Activated CD4-positive, alpha-beta T cell treated with anti-CD3 and anti-CD28 coated beads for 1 hour (primary cell): ENCODE measurements at places on chromosomes 6 and 20.

- no peak for DNase-seq
Observed at GRCh38 chr6:120214088-120214499, 864.5 kb upstream of the MAN1A1 start.

DNA sequence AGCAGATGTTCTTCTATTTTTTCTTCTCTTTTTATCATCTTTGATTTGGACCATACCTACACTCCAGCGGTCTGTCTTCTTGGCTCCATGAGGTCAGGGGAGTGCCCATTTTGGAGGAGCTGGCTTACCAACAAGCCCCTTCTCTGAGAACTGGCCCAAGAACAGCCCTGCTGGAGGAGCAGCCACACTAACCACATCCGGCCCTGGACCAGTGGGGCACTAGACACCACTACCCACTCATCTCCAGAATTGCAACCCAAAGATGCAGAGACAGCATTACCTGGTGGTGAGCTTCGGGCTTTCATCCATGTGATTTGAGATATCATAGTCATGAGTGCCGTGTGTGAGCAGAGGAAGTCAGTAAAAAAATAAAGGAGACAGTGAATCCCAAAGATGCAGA is 599.4 kb upstream of the CDH4 start:
- no peak for DNase-seq

DNA sequence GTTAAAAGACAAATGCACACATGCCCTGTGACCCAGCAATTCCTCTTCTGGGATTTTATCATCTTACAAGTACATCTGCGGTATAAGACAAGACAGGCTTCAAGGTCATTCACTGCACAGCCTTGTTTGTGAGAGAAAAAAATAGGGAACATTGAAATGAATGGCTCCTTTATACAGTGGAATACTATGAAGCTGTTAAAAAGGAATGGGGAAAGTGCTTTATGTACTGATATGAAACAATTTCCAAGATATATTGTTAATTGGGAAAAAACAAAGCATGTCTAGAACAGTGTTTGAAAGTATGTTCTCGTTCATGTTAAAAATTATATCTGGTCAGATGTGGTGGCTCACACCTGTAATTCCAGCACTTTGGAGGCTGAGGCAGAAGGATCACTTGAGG is 25.4 kb downstream of the PDRG1 start:
- no peak for DNase-seq

GRCh38 chr6:109867009-109867969 is 110.8 kb upstream of the GPR6 start:
- DNase-seq: no peak

- DNase-seq: no peak
Observed at GRCh38 chr6:159978291-159979135, 9.6 kb downstream of the IGF2R start.

GRCh38 chr6:12233693-12234571 is 56.2 kb upstream of the EDN1 start:
- DNase-seq: no peak

GRCh38 chr20:33130568-33131061 is 37.3 kb upstream of the BPIFA2 start:
- no peak for DNase-seq

GRCh38 chr6:160400446-160400845 is 52.3 kb downstream of the SLC22A3 start:
- DNase-seq: no peak

DNA sequence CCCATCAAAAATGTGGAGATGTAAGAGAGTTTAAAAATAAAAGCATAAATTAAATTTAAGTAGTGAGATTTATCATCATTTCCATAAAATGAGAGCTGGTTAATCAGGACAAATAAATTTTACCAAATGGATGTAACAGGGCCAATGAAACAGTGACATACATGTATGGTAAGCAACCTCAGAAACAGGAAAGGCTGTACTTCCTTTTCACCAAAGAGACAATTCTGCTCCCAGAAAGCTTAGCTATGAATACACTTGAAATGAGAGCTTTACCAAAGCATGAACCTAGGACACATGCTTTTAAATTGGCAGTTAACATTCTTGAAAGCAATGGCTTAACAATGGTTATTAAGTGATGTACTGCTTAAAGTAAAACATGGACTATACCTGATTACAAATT is 12.1 kb upstream of the UBE2J1 start:
- DNase-seq: no peak

- DNase-seq: no peak
Observed at GRCh38 chr20:46946796-46947195, 52.2 kb downstream of the EYA2 start.

DNA sequence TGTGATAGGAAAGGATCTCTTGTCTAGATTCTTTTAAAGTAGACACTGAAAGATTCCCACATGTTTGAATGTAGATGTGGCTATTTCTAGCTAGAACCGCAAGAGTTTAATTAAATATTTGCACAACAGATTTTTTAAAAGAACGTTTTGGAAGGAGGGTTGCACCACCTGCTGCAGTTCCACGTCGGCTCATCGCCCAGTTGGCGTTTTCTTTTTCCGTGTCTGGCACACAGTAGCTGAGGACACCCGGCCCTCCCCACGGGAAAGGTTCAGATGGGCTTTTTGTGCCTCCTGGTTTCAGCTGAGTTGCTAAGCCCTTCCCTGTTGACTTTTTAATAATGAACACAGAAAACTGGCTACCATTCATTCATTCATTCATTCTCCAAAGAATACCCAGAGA is 41.8 kb upstream of the DOK5 start:
- no peak for DNase-seq

- DNase-seq: no peak
Observed at GRCh38 chr20:59318201-59318790, 17.9 kb downstream of the EDN3 start.

DNA sequence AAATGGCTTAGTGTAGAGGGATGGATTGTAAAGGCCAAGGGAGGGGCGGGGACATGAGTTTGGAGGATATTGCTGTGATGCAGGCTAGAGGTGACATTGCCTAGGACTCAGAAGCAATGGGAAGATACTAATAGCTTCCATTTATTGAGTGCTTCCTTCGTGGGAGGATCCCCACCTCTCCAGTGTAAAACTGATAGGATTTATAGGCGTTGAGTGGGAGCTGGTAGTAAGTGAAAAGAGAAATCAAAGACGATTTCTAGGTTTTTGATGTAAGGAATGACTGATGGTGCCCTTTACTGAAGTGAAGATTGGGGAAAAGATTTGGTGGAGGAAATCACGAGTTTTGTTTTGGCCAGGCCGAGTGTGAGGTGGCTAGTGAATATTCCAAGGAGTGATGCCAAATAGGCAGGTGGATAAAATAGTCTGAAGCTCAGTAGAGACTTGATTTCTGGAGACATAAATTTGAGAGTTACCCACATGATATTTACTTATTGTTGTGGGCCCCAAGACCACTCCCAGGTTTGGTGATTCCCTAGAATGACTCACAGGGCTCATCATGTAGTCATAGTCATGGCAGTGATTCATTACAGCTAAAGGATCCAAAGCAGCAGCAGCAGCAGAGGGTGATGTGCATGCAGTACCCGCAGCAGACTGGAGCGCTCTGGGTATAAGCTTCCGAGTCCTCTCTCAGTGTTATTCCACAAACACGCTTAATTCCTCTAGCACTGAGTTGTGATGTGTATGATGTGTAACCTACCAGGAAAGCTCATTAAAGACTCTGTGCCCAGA is 10.2 kb downstream of the RPRD1B start:
- DNase-seq: no peak

DNA sequence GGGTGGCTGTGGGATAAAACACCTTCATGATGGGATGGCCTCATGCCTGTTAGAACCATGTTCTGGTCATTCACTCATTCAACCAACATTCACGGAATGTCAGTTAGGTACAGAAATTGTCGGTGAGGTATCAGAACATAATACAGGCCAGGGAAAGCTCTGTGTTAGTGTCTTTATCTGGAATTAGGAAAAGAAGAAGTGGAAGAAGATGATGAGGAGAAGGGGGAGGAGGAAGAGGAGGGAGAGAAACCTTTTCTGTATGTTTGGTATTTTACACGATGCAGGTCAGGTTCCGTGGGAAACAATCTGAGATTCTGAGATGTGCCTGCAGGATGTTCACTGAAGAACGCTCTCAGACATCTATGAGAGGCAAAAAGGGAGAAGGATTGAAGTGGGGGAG is 5.6 kb downstream of the ADTRP start:
- DNase-seq: no peak

DNA sequence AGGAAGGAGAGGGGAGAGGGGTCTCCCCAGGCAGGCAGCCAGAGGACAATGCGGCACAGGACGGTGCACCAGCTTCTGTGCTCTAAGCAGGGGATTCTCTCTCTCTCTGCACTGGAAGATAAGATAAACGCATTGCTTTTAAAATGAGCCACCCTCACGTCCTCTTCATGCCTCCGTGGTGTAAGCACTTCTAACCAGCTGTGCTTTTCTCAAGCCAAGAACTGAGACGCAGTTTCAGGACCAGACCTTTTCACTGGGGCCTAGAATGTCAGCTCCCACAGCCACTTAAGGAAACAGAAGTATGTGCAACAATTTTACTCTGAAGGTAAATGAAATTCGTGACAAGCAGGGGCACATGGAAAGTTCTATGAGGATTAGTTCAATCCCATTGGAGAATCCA is 82.4 kb downstream of the PSMB1 start:
- no peak for DNase-seq

- DNase-seq: no peak
Observed at GRCh38 chr20:20836836-20837235, 124.4 kb upstream of the RALGAPA2 start.

DNA sequence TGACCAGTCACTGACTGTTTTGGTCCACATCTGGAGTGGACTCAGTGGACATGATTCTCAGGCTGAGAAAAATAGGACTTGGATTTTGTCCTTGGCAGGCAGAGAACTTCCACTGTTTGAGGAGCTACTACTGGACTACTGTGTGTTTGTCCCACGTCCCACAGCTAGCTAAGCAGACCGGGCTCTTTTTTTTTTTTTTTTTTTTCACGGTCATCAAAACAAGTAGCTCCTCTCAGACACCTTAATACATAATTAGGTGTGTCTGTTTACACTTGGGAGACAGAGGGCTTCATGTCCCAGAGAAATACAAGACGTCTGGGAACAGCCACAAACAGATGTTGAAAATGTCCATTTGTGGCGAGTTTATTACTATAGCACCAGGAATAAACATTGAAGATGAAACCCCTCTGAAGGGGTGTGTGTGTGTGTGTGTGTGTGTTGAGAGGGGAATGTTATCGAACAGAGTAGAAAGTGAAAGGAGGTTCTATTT is 155.0 kb upstream of the SUPT3H start:
- no peak for DNase-seq

DNA sequence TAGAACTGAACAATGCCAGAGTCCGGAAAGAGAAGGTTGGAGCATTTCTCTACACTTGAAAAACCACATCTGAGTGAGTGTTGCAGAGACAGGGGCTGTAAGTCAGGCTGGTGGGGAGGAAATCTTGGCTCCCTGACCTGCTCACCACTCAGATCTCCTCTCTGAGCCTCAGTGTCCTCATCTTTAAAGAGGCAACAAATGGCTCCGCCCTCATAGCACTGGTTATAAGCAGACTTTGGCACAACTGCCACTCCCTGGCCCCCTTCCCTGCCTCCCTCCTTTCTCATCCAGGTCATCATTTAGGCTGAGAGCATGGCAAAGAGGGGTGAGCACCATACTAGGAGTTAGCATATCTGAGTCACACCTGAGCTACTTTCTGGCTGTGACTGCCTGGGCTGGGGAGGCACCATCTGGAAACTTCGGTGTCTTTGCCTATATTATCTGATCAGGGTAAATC is 10.6 kb downstream of the SIRPG start:
- no peak for DNase-seq

GRCh38 chr20:60490217-60491050 is 532.2 kb downstream of the CDH26 start:
- no peak for DNase-seq

DNA sequence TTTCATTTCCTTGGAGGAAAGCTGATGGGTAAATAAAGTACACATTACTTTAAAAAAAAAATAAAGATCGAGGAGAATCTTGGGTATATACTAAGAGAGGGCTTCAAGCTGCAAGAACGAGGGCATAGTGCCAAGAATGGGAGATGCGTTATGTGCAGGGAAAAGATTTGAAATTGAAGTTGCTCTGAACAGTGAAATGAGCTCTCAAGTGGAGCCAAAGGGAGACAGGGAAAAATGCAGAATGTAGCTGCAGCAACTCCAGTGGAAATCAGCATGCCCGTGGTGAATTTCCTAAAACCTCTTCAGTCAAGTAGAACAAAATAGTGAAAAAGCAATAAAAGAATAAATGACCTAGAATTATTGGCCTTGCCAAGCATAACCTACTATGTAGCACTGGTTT is 11.4 kb upstream of the COL9A1 start:
- no peak for DNase-seq

GRCh38 chr20:40293740-40294139 is 395.3 kb downstream of the MAFB start:
- no peak for DNase-seq

DNA sequence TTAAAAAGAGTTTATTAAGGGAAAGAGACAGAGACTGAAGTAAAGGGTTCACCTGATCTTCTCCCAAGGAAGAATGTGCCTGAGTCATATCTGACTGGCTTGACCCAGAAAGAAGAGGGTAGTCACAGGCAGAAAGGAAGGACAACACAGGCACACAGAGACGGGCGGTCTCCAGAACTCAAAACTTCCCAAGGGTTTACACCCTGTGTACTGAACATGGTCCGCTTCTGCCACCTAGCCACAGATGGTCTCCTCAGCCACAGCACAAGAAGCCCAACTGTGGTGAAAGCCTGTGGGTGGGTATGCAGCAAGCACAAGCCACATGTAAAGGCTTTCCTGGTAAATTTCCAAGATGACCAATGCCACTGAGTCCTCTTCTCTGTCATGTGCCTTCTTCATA is 17.2 kb downstream of the UNC5CL start:
- no peak for DNase-seq

DNA sequence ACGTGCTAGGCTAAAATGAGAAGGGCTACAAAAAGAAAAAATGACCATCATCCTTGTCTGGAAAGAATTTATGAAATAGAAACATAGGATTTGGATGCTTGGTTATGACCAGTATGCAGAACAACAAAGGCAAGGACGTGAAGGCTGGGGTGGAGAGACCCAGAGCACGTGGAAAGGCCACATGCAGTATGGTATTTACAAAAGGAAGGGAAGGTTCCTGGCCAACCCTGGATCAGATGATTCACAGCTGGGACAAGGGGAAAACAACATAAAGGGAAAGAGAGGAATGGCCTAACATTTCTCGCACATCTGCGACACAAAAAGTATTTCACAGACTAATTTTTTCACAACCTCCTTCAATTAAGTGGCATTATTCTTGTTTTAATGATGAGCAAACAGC is 8.2 kb downstream of the STX7 start:
- DNase-seq: no peak

DNA sequence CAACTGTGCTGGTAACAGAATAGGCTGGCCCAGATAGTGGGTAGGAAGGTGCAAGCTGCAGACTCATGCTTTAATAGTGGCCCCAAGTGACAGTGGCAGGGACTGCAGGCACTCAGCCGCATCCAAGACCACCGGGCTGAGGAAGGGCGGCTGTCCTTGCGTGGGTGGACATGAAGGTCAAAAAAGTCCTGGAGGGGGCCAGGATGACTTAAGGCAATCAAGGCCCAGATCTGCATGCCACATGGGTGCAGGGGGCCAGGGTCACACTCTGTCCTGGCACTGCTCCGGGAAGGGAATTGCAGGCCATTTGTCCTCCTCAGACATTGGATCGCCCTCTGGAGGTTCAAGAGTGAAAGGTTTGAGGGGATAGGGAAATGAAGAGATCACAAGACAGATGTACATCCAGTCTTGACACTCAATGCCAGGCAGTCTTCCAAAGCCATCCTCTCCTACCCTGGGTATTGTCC is 10.4 kb upstream of the VNN2 start:
- peak; percentile 8 for DNase-seq
